Cardiac muscle cell (in vitro differentiated cells and primary cell): ENCODE measurements at places on chromosomes 16 and 17. TPM values are rescaled to one million over a fixed set of nuclear protein-coding genes. Genes with fewer than 3 reads are reported as not detected.

The TAT gene
- polyA plus RNA-seq: 0.04 TPM in 2 replicates

The KRTAP3-2 gene
- not detected in 2 replicates for polyA plus RNA-seq

The P2RX5 gene
- 0.46 TPM in 1 of 2 replicates, not detected in the other for polyA plus RNA-seq

The TEX2 gene
- polyA plus RNA-seq: 17.9 and 18.7 TPM in 2 replicates

The MTHFSD gene
- 23.0 and 28.8 TPM in 2 replicates for polyA plus RNA-seq

The GOSR2 gene
- polyA plus RNA-seq: 37.3 and 60.9 TPM in 2 replicates

The TMEM208 gene
- 64.5 and 89.0 TPM in 2 replicates for polyA plus RNA-seq

The SBK1 gene
- polyA plus RNA-seq: 12.9 and 15.3 TPM in 2 replicates

The CRYM gene
- polyA plus RNA-seq: not detected in 2 replicates

The RAI1 gene
- polyA plus RNA-seq: 19.9 and 20.2 TPM in 2 replicates

The SETD1A gene
- polyA plus RNA-seq: 1.9 and 4.4 TPM in 2 replicates

The RASL10B gene
- polyA plus RNA-seq: 71.6 and 94.4 TPM in 2 replicates

The ITGB3 gene
- 4.6 and 6.9 TPM in 2 replicates for polyA plus RNA-seq
